ENCODE measurements at places on chromosomes 16 and 17.
A peak's percentile ranks its signal among the peaks of the same experiment; 100 is the strongest.

GRCh38 chr16:85194307-85195270, 82.3 kb upstream of the CIBAR2 start:
- DNase-seq = no peak

- DNase-seq = no peak
Observed at GRCh38 chr17:50276588-50277356, 2.5 kb downstream of the TMEM92 start.

GRCh38 chr16:77596261-77596660, 126.1 kb upstream of the NUDT7 start:
- DNase-seq = no peak

DNA sequence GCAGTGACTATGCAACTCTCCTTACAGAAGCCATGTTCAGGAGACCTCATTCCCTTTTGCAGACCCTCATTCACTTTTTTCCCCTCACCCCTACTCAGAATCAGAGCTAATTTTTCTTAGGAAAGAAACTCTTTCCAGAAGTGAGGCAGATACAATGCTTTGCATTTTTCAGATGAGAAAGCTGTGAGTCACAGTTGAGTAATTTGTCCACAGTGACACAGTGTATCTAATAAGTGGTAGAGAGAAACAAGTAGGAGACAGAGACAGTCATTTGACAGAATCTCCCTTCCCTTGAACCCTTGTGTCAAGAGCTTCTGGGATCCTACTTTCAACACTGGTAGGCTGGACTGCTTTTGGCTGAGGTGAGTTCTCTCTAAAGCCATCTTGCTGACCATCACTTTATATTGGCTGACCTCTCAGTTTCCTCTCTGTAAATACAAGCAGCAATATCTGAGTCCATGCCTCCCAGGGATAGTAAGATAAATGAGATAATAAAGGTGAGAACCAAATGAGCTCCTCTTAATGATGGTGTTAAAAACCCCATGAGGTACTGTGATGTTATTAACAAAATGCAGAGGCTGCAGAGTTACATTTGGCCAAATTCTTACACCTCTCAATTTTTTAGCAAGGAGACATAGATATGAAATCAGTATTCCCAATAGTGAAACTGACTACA, 130.8 kb downstream of the CA10 start:
- DNase-seq = no peak

DNA sequence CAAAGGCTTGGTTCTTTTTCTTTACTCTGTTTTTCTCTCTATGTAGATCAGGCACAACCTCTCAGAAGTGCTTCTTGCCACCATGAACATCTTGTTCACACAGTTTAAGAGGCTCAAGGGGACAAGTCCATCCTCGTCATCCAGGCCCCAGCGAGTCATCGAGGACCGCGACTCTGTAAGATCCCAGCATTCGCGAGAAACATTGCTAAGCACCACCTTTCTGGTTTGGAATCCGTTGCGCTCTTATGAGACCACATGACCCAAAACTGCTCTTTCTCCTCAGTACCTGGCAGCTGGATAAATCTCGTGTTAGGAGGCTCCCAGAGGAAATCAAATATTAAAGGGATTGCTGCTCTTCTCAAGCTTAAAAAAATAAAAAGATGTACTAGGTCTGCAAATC, 23.3 kb upstream of the SLC12A3 start:
- DNase-seq = no peak

DNA sequence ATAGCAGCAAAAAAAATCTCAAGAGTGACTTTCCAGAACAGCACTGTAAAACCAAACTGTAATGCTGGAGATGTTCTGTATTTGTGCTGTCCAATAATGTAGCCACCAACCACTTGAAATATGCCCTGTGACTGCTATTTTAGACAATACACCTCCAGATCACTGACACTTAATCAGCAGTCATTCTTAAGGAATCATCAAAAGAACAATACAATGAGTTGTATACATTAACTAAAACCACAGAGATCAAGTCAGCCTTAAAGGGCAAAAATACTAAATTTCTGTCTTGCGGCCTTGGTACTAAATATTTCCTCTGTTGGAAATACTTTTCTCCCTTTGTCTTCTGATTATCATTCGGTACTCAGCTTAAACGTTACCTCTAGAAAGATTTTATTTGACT, 33.6 kb upstream of the ANKFY1 start:
- no peak for DNase-seq

DNA sequence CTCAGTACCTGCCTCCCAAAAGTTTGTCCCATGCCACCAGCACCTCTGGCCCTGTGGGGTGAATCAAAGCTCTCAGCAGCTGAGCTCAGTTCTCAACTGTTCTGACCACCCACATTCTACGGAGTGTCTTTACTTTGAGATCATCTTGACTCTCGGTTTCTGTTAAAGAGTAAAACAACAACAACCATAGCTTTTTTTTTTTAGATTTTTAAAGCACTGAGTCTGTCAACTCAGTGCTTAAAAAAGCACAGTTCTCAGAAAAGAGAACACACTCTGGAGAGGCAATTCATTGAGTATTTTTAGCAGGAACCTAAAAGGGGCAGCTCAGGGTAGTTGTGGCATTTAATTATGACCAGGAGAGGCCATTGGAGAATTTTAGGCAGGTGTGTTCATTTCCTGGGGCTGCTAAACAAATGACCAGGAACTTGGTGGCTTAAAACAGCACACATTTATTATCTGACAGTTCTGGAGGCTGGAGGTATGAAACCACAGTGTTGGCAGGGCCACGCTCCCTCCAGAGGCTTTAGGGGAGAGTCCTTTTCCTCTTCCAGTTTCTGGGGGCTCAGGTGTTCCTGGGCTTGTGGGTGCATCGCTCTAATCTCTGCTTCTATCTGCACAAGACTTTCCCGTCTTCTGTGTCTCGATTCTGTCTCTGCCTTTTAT, 6.7 kb upstream of the WFIKKN2 start:
- no peak for DNase-seq

DNA sequence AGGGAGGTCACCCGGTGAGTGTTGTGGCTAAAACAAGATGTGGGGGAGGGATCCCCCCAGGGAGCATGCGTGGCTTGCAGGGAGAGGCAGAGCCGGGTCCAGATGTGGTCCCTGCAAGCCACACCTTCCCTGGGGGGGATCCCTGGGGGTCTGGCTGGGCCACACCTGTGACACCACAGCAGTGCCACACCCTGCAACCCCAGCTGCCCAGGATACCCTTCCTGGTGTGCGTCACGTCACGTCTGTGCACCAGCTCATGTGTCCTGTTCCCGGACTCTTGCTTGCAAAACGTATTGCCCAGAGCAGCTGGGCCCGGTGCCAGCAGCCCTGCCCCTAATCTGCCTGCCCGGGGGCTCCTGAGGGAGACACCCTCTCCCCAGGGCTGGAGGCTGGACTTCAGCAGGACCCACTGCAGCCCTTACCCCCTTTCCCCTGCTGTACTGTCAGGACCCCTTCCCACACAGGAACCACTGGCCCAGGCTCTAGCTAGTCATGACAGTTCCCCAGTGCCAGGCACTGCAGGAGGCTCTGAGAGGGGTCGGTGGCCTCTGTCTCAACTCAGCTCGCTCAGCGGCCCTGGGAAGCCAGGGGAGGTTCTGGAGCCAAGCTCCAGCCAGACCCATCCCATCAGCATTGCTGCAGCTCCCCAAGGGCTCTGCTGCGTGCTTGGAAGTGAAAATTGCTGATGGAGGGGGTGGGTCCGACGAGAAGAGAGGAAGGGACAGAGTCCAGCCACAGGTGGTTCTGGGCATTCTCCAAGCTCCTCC, 25.8 kb upstream of the ACSF3 start:
- DNase-seq = no peak

GRCh38 chr17:66476014-66476413, 173.6 kb downstream of the PRKCA start:
- no peak for DNase-seq

DNA sequence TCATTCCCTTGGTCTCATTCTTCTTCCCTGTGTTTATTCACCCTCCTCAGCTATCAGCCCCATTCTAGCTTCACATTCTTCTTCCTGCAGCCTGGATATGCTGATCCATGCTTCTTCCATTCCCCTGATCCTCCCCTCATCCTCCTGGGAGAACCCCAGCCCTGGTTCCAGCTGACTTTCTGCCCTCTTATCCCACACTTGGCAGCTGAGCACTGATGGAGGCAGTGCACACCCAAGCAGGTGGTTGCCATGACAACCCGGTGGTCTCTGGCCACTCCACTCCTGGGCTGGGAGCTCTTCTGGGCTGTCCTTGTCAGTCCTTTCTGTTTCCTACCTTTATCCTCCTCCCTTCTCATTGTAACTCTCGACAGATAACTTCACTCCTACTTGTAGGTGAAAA, 16.7 kb upstream of the TUBG2 start:
- no peak for DNase-seq

DNA sequence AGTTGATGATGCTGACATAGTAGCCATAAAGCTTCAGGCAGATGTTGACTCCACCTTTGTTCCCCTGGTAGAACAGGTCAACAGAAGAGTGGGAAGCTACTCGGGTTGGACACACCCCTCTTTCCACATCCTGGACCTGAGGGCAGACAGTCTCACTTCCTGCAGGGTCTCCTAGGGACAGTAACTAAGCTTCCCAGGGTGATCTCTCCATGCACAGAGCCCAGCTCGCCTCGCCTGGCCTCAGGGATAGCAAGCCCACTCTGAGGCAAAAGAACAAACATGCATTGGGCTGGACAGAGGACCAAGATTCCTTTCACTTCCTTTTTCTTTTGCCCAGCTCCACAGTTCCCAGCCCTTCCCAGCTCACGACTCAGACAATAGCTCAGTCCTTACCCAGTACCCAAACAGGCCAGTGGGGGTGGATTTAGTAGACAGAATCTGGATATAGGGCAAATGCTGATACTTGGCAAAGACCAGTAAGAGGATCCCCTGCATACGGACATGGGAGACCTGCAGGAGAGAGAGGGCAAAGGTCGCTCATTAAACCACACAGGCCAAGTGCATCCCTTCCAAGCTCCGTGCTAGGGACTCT, 7.0 kb downstream of the INPP5K start:
- DNase-seq = no peak

- DNase-seq = no peak
Observed at GRCh38 chr17:32268734-32269288, 3.2 kb downstream of the RHBDL3 start.

DNA sequence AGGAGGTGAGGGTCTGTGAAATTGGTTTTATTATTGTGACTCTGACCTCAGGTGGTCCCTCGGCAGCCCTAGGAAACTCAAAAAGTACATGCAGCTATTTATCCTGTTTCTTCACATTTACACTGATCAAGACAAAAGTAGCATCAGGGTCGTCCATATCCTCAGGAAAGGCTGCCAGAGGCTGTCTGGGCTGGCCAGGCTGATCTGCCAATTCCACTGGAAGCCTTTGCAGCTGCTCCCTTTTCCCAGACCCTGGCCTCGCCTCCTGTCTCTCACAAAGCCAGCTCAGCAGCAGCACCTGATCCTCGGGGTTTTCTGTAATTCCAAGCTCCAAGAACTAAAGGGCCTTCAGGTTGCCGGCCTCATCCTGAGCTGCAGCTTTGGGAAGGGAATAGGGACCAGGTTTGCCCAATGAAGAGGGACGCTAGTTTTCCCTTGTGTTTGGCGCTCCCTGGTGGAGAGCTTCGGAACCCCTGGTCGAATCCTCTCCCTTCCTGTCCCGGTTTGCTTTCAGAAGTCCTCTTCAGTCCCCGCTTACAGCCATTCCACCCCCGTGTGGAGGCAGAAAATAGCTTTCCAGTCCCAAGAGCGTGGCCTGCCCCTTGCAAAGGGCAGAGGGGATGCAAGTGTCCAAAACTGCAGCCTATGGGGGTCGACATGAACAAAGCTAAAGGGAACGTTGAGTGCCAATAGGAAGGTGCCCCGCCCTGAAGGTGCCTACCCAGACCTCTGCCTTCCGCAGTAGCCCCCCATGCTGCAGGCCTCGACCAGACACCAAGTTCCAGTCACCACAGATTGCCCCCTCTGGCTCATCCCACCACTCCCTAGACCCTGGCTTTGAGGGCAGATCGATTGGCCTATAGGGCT, 13.4 kb downstream of the MFSD6L start:
- DNase-seq = peak; percentile 65

DNA sequence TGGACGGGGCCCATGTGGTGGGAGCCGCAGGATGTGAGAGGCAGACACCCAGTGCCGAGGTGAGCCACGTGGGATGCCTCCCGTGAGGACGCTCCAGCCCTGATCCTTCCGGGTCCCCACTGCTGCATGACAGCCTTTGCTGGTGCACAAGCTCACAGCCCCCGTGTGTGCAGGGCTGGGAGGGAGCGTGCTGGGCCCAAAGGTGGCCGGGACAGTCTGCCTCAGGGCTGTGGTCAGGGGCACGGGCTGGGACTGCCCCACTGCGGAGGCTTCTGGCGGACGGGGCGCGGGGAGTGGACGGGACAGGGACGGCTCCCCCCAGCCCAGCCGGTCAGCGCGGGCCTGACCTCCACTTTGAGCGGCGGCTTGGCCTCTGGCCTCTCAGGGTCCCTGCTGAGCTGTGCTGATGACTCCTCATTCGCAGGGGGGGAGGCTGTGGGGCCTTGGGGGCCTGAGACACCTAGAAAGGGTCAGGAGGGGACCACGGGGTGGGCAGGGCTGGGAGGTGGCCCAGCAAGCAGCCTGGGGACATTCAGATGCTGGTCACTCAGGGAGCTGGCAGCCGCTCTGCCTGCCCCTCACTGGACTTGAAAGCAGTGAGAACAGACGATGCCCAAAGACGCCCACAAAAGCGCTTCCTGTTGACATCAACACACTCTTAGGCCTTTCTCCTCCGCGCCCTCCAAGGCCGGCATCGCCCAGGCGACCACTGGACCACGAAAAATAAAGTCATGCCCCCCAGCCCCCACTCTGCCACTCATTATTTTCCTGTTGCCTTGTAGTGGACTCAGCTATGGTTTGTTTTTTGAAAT, 9.3 kb upstream of the METRNL start:
- no peak for DNase-seq

GRCh38 chr16:50067290-50067853, 1.6 kb downstream of the HEATR3 start:
- DNase-seq = no peak

DNA sequence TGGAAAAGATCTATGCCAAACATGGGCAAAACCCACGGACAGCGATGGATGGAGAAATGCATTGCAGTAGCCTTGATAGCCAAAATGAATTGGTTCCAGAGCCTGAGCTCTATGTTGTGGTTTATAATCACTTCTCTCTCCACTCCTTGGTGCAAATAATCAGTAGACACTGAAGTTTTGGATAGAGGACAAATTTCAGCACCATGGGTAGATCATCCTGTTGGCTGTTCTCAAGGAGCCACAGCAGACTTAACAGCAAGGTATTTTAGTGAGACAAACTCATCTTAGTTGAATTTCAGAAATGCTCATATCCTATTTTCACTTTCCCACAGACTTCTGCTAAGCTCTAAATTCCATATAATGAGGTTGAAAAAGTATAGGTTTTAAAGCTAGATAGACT, 88.3 kb upstream of the CCL1 start:
- DNase-seq = no peak

DNA sequence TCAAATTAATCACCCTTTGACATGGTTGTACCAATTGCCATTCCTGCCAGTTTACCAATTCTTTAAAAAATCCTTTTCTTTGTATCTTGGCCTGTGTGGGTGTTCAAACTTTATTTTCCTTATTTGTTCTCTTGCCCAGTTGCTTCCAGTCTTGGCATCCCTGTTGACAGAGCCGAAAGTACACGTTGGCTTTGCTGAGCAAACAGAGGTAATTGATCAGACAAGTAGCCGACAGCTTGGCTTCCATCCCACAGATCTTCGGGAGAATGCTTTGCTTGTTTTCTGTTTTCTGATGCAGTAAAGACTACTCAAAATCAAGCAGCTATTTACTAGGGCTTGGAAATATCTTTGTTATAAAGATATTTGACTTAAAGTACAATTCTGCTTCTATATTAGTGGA, 506.8 kb upstream of the SALL1 start:
- no peak for DNase-seq

- no peak for DNase-seq
Observed at GRCh38 chr17:40312131-40312731, 3.3 kb downstream of the RARA start.
